Effector CD4-positive, alpha-beta T cell (primary cell): ENCODE measurements at places on chromosomes 3 and 15.

DNA sequence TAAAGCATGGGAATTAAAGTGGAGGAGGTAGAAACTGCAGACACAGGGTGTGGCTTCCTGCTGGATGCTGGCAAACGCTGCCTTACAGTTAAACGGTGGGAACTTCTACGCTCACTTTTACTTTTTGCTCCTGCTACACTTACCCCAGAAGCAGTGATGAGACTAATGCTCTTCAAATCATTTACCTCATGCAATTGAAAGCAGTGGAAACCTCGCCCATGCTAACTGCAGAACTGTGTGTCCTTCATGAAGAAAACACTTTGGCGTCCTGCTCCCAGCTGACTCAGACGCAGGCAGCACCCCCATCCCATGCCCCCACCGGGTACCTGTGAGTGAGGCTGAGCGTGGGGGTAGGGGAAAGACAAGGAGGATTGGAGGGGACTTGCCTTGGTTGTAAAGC is 31.8 kb downstream of the UPK1B start:
- no peak for DNase-seq

DNA sequence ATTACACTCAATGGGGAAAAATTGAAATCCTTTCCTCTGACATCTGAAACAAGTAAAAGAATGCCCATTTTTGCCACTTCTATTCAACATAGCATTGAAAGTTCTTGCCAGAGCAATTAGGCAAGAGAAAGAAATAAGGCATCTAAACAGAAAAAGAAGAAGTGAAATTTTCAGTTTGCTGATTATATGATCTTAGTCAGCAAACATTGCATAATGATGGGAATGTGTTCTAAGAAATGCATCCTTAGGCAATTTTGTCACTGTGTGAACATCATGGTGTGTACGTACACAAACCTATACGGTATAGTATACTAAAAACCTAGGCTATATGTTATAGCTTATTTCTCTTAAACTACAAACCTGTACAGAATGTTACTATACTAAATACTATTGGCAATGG is 278.0 kb downstream of the CGGBP1 start:
- DNase-seq, result no peak

GRCh38 chr3:188754267-188754666 is 417.5 kb upstream of the TPRG1 start:
- DNase-seq, result no peak

DNA sequence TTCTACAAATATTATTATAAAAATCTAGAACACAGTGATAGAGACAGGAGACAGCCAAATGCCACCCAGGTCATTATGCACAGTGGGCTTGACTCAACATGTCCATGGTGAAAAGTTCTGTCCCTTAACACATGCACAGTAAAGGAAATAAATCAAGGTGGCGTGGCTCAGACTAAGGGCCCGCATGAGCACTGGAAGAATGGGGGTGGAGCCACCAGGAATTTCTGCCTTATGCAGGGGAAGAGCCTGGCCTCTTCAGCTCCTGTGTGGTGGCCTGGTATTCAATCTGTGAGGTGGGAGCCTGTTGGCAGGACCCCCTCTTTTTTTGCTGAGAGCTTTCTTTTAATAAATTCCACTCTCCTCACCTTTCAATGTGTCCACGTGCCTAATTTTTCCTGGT is 17.2 kb upstream of the SPG21 start:
- DNase-seq, result no peak

GRCh38 chr3:141539431-141540187 is 52.8 kb downstream of the RASA2 start:
- DNase-seq, result no peak

DNA sequence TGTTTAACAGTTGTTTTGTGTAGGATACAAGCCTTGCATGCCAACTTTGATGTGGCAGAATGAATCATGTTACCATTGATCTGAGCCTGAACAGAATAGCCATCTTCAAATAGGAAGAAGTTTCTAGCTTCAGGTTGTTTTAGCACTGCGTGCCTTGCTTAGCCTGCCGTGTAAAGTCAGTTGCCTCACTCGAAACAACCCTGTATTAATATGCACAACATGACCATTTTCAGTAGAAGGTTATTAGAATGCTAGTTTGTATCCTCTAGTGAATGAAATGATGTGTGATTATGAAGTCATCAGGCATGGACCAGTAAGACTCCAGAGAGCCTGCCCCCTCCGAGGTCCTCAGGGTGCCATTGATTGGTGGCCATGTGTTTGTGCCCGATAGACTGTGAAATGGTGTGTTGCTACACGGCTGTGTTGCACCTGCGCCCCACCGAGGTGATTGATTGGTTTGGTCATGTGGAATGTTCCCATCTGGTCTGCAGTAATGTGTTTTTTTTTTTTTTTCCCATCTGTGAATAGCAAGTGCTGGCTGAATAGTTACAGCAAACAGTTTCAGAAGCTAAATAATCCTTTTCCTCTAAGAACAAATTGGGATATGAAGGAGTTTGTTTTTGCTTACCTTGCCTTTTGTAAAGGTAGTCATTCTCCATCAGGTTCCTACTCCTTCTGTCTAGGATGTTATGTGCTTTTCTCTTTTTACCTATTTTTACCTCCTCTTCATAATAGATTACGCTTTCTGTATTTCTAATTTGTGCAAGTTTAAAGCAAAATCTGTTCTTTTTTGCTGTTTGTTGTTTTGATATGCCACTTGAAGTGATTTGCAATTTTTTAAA is 214.9 kb downstream of the TCF12 start:
- DNase-seq, result no peak

DNA sequence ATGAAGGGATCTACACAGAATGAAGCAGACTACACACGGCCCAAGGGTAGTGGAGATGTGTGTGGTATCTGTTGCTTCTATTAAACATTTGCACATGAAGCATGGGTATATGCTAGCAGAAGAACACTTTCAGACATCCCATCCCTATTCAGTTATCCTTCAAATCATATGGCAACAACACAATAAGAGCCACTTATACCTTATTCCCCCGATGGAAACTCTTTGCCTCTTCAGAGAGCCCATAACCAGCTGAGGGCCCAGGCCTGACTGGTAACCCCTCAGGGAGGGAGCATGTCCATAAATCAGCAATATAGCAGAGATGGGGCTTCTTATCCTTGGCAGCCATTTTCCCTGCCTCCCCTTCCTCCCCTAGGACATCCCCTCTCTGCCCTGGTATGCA is 210.6 kb downstream of the FHIT start:
- no peak for DNase-seq

- DNase-seq, result no peak
These were observed 84.3 kb upstream of the PRTG start for GRCh38 chr15:55827204-55827603.

DNA sequence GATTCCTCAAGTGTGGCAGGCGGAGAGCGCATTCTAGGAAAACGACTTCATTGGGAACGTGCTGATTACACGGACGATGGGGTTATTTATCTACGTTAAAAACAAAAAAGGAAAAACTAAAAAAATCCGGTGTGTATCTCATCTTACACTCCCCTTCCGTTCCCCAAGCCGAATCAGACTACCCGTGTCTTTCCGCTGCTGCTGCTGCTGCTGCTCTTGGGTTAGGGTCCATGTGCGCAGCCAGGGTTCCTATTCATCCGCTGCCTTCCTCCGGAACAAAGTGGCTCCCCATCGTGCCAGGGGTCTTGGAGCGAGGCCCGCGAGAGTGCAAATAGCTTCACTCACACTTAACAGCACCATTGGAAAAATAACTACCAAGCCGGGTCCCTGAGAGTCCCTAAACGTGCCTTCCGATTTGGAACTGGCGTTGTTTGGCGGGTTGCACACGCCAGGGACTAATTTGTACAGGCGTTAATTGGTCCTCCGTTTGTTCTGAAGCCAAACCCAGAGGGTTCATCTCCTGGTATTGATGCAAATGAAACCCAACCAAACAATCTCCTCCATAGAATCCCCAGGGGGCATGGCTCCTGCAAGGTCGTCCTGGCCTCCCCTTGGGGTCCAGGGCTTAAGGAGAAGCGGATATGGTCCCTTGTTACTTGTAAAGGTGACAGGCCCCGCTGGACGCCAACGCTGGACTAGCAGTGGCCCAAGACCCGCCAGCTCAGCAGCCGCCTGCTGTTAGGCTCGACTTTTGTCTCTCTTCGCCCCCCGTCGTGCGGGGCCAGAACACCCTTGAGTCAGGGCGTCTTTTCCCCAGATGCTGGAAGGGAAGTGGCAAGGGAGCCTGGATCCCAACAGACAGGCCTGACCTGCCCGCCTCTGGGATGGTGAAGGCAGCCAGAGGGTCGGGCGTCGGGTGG is 11.0 kb upstream of the ONECUT1 start:
- no peak for DNase-seq

DNA sequence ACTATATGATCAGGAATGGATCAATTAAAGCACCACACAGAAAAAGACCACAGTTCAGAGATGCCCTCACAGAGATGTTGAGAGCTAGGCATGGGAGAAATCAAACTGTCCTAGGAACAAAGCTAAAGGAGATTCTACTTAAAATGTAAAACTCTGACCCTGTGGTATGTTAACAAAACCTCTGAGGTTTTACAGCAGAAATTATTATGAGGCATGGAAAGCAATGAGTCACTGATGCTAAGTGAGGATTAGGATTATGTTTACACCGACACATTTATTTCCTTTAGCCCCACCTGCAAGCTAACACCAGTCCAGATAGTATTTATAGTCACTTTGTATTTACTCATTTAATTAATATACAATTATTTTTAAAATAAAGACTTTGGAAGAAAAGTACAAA is 1242.2 kb downstream of the OTOL1 start:
- no peak for DNase-seq

- DNase-seq, result no peak
These were observed 1.8 kb downstream of the CLASP2 start for GRCh38 chr3:33716227-33716626.

DNA sequence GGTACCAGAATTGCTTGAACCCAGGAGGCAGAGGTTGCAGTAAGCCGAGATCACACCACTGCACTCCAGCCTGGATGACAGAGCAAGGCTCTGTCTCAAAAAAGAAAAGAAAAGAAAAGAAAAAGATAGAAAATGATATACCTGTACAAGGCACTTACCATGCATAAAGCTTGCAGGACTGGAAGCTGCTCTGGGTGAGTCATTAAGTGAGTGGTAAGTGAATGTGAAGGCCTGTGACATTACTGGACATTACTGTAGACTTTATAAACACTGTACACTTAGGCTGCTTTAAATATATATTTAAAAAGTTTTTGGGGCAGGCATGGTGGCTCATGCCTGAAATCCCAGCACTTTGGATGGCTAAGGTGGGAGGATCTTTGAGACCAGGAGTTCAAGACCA is 99.2 kb downstream of the SLMAP start:
- DNase-seq, result no peak

DNA sequence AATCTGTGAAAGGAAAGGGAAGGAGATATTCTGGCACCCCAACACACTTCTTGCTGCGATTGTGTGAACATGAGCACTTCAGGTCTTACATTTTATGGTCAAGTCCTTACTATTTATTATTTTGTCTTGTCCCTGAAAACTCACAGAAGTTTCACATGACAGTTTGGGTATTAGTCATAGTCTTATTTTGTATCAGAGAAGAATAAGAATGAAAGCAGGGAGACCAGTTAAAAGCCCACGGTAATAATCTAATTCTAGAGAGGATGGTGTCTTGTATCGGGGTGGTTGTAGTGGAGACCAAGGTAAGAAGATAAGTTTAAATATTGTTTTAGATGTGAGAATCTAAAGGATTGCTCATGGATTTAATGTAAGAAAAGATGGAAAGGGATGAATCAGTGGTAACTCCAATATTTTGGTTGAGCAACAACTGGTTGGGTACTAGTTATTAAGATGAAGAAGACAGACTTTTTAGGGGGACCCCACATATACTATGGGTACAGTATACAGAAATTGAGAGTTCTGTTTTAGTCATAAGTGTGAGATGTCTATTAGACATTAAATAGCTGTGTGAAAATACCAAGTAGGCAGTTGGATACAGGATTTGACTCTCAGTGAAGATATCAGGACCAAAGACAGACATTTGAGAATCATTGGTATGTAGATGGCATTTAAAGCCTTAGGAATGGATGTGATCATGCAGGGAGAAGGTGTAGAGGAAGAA is 227.6 kb downstream of the MFSD1 start:
- no peak for DNase-seq

DNA sequence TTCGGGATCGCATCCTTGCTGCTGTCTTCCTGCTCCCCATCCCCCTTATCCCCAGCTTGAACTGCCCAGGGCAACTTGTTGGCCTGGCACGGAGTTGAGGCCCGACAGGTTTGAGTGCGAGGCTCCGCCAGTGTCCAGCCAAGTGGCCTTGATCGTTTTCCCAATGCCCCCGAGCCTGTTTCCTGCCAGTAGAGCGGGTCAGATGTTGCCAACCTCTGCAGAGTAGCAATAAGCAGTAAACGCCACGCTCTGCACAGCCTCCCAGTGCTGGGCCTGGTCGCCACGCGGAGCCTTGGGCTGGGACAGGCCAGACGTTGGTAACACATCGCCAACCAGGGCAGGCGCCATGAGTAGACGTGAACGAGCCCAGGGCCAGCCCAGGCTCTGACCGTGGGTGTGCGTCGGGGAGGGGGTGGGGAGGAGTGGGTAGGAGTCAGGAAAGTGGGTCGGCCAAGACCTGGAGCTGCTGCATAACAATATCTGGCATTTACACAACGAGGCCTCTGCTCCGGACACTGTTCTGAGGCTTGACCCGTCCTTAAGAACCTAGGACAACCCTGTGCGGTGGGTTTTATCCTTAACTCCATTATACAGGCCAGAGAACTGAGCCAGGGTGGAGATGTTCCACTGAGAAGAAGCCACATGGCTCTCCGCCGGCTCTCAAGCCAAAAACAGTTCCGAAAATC is 444 bp upstream of the ABHD14A start:
- no peak for DNase-seq

GRCh38 chr3:176906046-176906905 is 291.0 kb downstream of the TBL1XR1 start:
- no peak for DNase-seq

GRCh38 chr3:59320080-59320479 is 270.3 kb upstream of the CFAP20DC start:
- no peak for DNase-seq

DNA sequence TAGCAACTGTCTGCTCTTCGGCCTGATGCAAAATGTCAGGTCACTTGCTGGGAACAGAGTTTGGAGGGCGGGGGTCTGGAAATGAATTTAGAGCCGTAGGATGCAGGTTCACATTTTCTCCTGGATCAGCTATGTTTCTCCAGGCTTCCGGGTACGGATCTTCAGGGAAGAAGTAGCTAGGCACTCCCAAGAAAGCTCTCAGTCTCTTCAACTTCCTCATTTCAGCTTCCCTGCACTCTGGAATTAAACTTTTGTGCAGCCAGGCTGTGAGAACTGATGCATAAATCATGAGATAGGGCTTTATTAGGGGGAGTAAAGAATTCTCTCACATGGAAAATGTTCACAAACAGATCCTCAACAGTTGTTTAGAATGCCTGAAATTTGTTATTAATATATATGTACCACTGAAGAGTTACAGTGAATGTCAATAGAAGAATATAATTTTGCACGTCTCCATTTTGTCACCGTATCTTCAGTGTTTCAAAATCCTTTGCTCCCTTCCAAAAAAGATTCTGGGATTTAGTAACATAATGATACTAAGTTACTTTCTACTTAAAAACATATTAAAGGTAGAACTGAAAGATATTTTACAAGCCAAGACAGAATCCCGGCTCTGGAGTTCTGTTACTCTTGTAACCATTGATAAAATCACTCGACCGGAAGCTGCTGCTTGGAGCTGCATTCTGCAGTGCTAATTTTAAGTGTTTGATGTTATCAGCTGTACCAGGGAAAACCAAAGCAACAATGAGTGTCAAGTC is 178.5 kb upstream of the P2RY1 start:
- no peak for DNase-seq

GRCh38 chr3:22835041-22835440 is 368.1 kb upstream of the UBE2E2 start:
- no peak for DNase-seq

GRCh38 chr3:65814845-65815578 is 223.7 kb downstream of the MAGI1 start:
- DNase-seq, result no peak
